Effector memory CD4-positive, alpha-beta T cell (primary cell): ENCODE measurements at places on chromosomes 11 and 22.

DNA sequence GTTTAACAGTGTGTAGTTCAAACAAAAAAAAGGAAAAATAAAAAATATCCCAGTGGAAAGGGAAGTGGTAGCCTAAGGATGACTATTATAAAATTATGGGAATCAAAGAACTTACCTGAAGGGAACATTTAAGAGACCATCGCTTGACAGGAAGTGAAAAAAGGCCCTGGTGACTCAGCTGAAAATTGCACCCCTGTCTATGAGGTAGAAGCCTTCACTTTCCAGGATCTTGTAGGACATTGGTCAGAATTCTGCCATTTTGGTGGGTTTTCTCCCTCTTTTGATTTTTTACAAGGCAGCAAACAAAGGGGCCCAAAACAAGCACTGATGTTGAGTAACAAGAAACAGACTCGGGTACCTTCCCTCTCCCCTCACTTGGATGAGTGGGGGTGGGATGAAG, 15.6 kb downstream of the DDX17 start:
- no peak for DNase-seq

DNA sequence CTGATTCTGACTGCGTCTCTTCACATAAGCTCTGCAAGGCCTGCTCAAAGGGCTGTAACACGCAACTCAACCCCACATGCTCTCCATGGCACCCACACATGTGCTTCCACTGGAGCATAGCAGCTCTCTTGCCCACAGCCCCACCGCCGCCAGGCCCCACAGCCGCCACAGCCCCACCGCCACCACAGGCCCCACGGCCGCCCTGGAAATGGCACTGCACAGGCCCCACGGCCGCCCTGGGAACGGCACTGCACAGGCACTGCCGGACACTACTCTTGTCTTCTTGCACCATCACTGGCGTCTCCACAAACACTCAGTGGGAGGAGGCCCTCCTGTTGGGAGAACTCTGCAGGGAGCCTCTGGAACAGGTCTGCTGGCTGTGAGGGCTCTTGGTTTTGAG, 8.6 kb downstream of the MOB2 start:
- DNase-seq: no peak

- DNase-seq: no peak
Observed at GRCh38 chr22:46588279-46589140, 31.7 kb upstream of the GRAMD4 start.

DNA sequence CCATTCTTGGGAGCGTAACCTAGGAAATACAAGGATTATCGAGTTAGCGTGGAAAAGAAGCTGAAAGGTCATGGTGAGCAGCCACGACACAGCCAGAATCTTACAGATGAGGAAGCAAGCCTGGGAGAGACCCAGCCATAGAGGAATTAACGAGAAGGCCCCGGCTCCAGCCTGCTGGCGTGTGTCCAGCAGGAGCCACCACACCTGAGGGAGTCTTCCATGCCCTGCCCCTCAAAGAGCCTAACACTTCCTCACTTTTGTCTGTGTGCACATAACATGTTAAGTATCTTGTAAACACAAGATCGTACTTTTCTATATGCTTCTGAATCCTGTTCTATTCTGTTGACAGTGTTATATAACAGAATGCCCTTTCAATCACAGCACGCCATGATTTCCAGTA, 18.1 kb downstream of the CECR2 start:
- DNase-seq: no peak

DNA sequence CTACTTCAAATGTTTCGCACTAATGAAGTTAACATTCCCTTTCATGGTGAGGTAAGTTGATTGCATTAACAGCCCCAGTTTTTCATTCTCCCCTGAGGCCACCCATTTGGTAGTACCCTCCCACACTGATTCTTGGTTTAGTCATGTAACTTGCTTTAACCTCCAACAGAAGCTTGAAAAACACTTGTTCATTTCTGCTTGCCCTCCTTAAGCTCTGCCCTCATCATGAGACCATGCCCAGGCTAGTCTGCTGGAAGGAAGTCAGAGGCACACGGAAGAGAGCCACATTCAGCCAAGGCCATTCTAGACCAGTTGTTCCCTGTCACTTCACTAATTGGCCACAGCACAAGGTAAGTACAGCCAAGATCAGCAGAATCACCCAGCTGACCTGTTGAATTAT, 50.7 kb upstream of the CD44 start:
- DNase-seq: no peak

- no peak for DNase-seq
Observed at GRCh38 chr11:71247551-71248250, 4.7 kb downstream of the SHANK2 start.
